Astrocyte (in vitro differentiated cells and primary cell): ENCODE measurements at places on chromosomes 6 and 20. TPM values are rescaled to one million over a fixed set of nuclear protein-coding genes. Genes with fewer than 3 reads are reported as not detected.
A peak's percentile ranks its signal among the peaks of the same experiment; 100 is the strongest.

DNA sequence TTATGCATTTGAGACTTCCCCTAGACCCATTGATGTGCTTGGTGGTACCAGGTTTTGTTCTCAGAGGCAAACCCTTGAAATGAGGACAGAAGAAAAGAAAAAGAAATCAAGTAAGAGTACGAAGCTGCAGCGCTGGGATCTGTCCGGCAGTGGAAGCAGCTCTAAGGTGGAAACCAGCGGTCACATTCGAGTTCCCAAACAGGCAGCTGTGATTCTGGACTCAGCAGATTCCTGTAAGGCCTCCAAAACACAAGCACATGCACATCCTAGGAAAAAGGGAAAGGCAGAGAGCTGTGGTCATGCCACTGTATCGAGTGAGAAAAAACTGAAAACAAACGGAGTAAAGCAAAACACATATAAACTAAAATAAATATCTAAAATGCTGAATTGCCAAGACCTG, 4.5 kb downstream of the FAM217B start:
- H3K4me3 ChIP-seq, result no peak overlapping the region
- no peaks in the 10 kb centered on the region for H3K4me1 ChIP-seq
- DNase-seq, result no peak
- H3K36me3 ChIP-seq, result peaks cover 9% of the 10 kb centered on the region

DNA sequence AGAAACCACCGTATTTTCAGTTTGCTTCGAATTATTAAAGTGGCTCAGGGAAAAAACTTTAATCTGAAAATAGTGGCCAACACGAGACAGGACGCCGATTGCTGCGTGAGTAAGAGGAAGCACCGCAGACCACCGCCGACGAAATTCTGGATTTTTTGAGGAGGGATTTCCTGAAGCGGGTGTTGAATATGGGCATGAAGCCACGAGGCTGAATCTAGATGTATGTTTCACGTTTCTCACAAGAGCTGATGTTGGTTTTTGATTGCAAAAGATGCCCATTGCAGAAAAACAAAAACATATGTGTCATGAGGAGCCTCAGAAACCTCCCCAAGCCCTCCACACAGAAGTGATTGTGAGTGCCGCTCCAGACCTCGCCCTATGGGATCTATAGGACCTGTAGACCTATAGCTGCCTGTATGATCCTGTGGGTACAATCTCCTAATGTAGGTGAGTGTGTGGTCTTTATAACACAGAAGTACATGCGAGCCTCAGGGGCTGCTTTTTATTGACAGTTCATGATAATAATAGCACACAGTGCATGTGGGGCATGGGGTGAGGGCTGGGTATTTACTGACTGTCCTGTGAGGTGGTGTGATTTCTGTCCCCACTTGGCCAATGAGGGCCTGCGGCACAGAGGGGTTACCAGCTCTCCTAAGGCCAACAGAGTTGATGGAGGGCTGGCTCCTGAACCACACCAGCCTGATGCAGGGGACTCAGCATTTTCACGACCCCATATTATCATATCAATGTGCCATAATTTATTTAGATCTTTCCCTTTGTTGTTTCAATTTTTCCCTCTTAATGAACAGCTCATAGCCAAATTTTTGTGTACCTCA, 243.9 kb downstream of the DLL1 start:
- H3K4me1 ChIP-seq, result no peaks in the 10 kb centered on the region
- no peak overlapping the region for H3K27ac ChIP-seq
- no peaks in the 10 kb centered on the region for H3K36me3 ChIP-seq

- H3K27ac ChIP-seq, result no peak overlapping the region
- peak; percentile 16 for DNase-seq
- no peak overlapping the region for H3K4me3 ChIP-seq
- no peaks in the 10 kb centered on the region for H3K36me3 ChIP-seq
- peaks cover 8% of the 10 kb centered on the region for H3K4me1 ChIP-seq
Measured at GRCh38 chr20:57579898-57580447, 19.1 kb downstream of the PCK1 start.

DNA sequence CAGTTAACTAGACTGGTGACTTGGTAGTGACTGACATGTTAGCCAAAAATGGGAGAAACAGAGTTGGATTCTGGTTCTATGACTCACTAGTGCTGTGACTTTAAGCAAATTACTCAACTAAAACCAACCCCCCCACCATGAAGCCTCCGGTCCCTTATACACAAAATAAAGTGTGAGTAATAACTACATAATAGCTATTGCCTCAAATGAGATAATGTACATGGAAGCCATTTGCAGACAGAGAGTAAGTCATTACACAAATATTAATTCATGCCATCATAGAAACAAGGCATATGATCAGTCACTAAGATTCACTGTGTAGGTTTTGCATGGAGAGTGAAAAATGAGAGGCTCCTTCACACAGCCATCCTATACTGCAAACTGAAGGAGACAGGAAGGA, 111.9 kb downstream of the HIVEP2 start:
- H3K4me3 ChIP-seq, result no peak overlapping the region
- H3K36me3 ChIP-seq, result no peaks in the 10 kb centered on the region
- peaks cover 16% of the 10 kb centered on the region for H3K4me1 ChIP-seq
- peak; percentile 95 for DNase-seq

DNA sequence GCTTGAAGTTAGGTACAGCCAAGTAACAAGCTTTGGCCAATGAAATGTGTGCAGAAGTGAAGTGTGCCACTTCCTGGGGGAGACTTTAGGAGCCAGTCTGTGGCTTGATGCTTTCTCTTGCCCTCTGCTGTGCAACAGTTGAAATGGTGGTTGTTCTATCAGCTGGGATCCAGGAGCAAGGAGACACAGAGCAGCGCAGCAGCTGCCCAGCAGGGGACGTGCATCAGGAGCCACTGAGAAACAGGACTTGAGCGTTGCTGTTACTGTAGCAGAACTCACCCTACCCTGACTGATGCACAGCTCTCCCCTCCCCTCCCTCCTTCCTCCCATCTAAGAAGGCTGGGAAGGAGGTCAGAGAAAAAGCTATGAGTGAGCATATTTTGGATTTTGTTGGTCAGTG, 18.9 kb upstream of the CCN5 start:
- H3K36me3 ChIP-seq, result no peaks in the 10 kb centered on the region
- no peak overlapping the region for H3K27ac ChIP-seq
- peaks cover 25% of the 10 kb centered on the region for H3K4me1 ChIP-seq

- peaks cover 23% of the 10 kb centered on the region for H3K36me3 ChIP-seq
- peak overlapping the region; percentile 82 for H3K4me3 ChIP-seq
- no peak for DNase-seq
- no peaks in the 10 kb centered on the region for H3K27me3 ChIP-seq
- peak overlapping the region; percentile 86 for H3K27ac ChIP-seq
Measured at GRCh38 chr6:152301021-152301764, 336.0 kb downstream of the SYNE1 start.

PRICKLE4 gene
- 3.1 and 3.4 TPM in 2 replicates for total RNA-seq
